Upper lobe of left lung (tissue), 6 donors: ENCODE measurements at places on chromosomes 13 and 19. TPM values are rescaled to one million over a fixed set of nuclear protein-coding genes. Genes with fewer than 3 reads are reported as not detected.

The BCKDHA gene
- 46.4 TPM for total RNA-seq

DNA sequence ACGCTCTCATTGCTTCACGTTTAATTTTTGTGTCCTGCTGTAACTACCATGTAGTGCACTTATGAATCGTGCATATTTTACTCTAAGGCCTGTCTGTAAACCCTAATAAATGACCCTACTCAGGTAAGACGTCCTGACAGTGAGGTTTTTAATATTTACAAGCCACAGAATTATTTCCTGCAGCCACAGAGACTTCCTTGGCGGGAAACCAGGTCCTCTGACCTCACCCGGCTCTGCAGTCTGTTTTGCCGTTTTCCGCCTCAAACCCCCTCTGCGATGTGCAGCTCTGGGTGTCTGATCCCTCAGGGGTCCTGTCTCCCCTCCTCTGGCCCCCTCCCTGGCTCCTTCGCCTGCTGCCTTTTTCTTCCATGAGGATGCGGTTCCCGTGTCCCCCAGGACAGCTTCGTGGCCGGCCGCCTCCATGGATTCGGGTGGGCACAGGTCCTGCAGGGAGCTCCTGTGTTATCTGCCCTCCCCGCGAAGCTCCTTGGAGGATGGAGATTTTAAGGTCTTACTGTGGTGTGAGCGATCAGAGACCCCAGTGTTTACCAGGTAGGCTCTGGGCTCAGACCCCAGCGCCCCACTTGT is 66.3 kb downstream of the MCF2L start:
- DNase-seq = peak; percentile 56

- no peak for DNase-seq
Observed at GRCh38 chr13:67139551-67139950, 90.6 kb downstream of the PCDH9 start.

The CFD gene
- total RNA-seq = 393 TPM

GRCh38 chr19:57830071-57830602 is at the start of gene ZNF587B:
ZNF587B (plus strand) TSS chr19:57830299; CDS start chr19:57830529, 230 bp downstream.
- no peak for DNase-seq

The ZNF527 gene
- total RNA-seq = 3.2 TPM

GRCh38 chr13:65971541-65971940 is 1258.6 kb downstream of the PCDH9 start:
- DNase-seq = no peak
